ENCODE measurements at places on chromosomes 2 and 18.

DNA sequence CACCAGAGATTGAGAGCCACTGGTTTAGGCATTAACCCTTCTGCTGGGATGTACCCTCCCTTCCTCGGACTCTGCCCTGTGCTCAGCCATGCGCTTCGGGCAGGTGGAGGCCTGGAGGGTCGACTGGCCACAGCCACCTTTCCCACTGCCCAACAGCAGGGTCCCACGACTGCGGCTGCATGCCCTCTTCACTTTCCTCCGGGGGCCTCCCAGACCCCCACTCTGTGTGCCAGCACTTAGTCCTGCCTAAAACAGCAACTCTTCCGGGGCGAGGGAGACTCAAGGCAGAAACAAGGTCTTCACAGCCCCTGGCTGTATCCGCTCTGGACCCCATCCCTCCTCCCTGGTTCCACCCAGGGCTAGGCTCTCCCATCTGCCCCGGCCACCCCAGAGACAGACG is 31.3 kb upstream of the BIN1 start:
- no peak for DNase-seq

DNA sequence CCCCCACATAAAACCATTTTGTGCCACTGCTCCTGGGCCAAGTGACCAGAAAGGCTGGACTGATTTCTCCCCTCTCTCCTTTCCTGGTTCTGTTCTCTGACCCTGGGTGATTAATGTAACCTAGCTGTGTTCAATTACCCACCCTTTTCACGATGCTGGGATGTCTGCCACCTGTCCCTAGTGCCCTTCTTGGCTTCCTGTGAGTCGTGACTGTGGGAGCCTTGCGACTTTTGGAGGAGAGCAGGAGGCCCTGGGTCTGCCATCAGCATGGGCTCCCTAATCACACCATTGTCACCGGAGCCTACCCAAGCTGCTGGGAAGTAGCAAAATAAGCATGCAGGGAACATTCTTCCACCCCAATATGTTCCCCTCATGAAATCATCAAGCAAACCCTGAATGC is 38.3 kb downstream of the SRSF7 start:
- no peak for DNase-seq

- no peak for DNase-seq
Measured at GRCh38 chr2:113854970-113855740, 34.7 kb upstream of the ACTR3 start.

DNA sequence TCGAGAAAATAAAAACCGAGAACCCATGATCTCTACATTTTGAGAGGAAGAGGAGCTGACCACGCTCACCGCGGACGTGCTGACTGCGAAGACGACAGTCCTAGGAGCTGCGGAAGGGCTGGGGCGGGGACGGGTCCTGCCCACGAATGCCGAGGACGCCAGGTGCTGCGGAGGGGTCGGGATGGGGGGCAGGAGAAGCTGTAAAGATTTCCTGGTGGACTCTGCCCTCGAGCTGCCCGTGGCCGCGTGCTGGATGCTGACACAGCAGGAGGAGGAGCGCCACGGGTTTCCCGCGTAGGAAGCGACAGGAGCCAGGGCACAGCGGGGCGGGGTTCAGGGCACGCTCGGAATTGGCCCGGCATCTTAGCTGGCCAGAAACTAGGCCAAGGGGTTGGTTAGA is 22.2 kb downstream of the ZSCAN30 start:
- DNase-seq, result no peak

DNA sequence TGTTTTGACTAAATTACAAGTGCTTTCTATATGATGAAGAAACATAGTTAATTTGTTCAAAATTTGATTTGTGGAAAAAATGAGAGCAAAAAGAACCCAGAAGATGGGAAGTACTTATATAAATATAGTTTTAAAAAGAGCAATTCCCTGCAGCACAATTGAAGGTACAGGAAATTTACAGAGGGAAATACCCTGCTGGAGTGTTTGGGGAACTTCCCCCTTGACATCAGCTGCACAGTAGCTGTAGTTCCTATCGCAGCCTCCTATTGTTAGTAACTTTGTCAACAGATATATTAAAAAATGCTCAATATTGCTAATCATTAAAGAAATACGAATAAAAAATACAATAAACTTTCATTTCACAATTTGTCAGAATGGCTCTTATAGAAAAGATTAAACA is 1118.8 kb upstream of the ZEB2 start:
- no peak for DNase-seq

DNA sequence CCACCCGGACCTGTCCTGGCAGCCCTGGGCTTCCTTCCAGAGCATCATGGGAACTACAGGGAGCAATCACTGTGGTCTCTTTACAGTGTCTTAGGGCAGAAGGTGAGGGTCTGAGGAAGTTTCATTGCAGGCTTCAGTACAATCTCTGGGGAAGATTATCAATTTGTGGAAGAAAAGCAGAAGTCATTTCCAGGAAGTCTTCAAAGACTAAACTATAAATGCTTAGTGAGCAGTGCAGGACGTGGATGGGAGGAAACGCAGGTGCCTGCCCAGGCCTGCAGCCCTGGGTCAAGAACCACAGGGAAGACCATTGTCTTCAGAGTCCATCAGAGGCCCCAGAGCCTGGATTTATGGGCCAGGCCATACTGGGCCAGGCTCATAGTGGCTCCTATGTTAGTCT is 54.3 kb downstream of the INO80C start:
- no peak for DNase-seq

DNA sequence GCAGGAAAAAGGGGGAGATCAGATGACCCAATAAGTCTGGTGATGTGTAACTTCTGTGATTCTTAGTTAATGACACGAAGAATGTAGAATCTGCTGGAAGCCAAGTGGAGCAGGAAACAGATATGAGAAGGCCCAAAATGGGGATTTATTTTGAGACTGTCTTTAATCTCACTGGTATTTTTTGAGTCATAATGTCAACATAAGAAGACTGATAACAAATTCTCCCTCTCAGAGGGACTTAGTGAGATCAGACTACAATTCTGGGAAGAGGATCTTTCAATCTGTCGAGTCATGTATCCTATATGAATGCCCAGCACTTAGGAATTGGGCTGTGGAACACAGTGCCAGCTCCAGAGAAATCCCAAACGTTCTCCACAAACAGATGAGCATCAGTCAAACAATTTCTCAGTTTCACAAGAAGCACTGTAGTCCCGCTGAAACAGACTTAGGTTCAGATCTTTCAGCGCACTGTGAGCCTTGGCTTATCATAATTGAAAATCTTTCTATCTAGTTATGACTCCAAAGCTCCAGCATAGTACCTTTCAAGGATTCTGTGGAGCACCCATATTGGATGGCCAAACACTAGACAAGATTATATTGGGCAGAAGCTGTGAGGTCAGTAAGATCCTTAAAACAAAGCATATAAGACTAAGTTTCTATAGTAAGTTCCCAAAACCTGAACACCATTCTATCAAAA is 738.2 kb downstream of the LRP1B start:
- no peak for DNase-seq

GRCh38 chr2:217199255-217199630 is 339.4 kb upstream of the TNP1 start:
- peak; percentile 3 for DNase-seq

DNA sequence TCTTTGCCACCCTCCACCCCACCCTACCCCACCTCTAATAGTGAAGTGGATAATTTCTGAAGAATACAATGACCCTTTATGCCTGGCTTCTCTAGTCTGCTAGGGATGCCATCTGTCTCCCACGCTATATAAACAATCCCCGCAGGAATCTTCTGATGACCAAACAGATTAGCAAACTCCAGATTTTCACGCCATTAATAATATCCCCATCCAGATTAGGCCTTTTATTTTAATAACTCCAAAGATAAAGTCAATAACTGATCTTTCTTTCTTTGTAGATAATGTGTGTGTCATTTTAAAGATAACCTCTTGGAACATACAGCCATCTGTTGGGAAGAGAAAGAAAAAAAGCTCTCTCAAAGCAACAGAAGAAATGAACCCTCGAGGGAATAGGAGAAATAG is 47.9 kb upstream of the CCDC150 start:
- DNase-seq, result no peak
